ENCODE measurements at places on chromosomes 5 and 9.

DNA sequence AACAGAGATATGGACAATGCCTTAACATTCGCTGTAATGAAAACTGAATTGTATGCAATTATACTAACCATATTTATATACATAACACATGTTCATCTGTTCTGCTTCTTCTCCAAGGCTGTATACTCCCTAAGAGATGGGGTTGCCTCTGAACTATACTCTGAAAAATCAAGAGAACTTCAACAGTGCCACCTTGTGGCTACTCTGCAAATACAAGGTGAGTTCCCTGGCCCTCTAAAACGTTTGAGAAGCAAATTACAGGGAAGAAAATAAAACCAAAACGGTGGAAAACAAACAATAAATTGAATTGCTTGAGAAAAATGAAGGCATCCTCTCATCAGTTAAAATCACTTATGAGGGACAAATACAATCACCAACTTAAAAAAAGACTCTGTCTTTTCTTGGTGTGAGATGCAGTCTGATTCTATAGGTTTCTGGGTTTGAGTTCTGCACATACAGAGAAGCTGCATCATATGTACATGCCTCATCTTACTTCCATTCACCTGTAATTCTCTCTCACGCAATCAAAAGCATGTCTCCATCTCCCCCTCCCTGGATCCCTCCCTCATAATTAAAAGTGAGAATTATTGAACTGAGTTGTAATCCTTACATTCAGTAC lies 98.6 kb downstream of the FBXW11 start:
- no peak for DNase-seq

DNA sequence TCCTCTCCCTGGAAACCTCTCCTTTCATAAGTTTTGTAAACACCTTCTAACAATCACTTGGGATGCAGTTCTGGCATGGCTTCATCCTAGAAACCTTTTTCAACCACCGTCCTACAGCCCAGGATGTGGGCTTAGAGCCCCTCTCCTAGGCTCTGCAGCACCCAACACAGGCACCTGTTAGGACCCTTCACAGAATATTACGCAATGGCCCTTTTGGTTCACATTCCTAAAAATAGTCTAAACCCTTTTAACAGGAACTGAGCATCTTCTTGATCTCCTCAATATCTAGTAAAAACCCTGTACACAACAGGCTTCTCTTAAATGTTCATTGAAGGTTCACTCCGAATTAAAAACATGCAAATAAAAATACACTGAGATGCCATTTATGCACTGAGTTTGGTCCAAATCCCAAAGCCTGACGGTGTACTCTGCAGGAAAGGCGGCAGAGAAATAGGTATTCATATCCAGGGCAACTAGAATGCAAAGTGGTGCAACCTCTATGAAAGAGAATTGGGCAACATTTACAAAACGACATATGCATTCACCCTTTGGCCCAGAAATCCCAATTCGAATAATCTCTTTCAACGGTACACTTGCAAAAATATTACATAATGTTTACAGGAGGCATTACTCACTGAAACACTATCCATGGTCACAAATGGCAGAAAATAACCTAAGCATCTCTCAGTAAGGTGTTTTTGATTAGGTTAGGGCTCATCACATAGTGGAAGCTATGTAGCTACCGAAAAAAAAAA lies 169.3 kb downstream of the SEMA5A start:
- DNase-seq, result no peak

DNA sequence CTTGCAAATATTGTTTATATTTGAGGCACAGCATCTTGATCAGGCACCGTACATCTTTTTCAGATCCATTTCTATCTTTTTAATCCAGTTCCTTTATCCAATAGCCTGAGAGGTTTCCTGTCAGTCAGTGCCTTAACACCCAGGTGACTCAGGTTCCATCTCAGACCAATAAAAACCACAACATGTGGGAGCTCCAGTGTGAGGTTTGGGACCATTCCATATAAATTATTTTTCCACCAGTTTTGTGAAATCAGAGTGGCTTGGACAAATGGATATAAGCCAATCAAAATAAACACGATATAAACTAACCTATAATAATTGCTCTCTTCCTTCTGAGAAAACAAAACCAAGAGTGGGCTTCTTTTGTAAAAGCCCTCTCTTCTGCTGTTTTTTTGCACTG lies 351.3 kb downstream of the NTRK2 start:
- DNase-seq, result no peak

DNA sequence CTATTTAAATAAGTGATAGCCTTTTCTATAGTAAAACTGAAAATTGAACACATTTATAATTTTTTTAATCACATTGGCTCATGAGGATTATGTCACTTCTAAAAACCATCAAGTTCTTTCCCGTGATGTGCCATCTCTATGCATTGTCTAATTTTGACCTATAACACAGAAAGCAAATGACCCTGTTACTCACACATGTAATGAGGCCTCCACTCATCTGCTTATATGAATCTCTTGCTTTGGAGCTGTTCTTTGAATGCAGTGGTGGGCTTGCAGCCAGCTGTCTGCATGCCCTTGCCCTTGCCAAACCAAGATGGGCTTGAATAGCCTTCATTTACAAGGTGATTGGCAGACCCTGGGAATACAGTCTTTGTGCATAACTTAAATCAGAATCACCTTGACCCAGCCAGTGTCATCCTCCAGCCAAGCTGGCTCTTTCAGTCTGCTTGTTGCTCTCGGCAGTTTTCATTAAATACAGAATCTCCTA lies 163.2 kb downstream of the TRIO start:
- DNase-seq, result no peak

DNA sequence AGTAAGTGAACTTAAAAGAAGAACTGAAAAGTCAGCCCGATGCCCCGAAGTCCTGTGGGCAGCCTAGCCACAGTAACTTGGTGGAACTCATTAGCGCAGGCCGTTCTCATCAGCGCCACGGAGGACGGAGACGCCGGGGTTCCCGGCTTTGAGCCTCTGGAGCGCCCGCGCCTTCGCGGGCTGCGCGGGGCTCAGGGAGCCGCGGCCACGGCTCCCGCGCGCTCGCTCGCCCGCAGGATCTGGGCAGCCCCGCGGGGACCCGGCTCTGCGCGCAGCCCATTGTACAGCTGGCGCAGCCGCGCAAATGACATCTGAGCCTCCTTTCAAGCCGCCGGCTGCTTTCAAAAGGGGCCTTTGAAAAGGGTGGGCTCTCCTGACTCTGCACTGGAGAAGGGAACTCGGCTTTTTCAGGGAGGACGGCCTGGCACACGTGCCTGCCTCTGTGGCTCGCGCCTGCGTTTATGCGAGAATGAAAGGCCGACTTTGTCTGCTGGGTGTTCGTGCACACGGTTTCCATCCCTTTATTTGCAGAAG lies 40.7 kb downstream of the TLR4 start:
- no peak for DNase-seq

GRCh38 chr5:160957312-160957861 lies 105.4 kb upstream of the ATP10B start:
- DNase-seq, result no peak

DNA sequence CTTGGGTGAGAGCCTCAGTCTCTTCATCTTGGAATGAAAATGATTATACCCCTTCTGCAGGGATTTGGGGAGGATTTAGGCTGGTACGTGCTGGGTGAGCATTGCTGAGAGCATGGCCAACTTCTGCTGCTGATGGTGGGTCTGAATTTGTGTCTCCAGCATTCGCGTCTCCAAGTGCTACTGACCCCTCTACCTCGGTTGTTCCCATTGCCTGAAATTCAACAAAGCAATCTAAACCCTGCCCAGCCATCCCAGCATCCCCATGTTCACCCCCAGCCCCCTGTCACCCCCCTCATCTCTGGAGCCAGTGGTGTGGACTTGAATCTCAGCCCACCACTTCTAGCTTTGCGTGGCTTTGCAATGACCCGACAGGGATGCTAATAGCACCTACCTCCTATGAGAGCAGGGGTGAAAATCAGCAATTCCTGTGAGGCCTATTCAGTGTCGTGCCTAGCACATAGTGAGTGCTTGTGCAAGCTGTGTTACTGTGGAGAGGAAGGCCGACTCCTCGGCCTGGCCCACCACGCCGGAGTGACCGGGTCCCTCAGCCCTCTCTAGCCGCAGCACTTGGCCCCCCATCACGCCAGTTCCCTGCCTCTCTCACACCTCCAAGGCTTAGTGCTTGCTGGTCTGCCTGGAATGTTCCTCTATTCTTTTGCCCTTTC lies 43.4 kb upstream of the SH3PXD2B start:
- DNase-seq, result no peak

GRCh38 chr5:171437286-171437821 lies 17.9 kb downstream of the FGF18 start:
- no peak for DNase-seq

GRCh38 chr9:78712903-78713613 lies 416.1 kb downstream of the PSAT1 start:
- no peak for DNase-seq

DNA sequence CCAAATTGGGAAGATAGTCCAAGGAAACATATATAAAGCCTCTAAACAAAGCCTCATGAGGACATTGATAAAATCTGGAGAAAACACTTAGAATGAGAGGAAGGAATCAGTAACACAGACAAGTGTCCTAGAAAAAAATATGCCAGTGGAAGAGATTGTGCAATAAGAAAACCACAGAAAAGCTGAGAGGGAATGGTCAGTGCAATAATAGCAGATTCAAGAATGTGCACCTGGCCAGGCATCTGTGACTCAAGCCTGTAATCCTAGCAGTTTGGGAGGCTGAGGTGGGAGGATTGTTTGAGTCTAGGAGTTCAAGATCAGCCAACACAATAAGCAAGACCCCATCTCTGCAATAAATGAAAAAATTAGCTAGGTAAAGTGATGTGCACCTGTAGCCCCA lies 691.2 kb upstream of the CDH6 start:
- no peak for DNase-seq

- no peak for DNase-seq
Measured at GRCh38 chr9:136333045-136333444, 5.7 kb downstream of the GPSM1 start.

DNA sequence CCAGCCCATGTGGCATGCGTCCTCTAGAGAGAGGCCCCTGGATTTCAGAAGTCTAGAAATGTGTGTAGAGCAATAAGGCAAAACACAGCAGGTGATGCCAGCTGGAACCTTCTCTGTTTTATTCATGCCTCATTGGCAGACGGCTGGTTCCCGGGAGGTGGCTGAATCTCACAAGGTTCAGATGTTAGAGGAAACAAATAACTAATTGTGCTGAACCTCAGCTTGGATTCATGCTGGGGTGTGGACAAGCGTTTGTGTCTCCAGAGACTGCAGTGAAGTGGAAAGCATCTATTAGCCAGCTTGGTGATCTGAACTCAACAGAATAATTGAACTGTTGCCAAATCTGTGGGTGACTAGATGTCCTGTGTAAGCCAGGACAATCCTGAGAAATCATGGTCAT lies 131.1 kb upstream of the NR4A3 start:
- DNase-seq, result no peak

GRCh38 chr5:31935496-31936369 lies 238.4 kb downstream of the GOLPH3 start:
- no peak for DNase-seq

GRCh38 chr9:81266674-81267073 lies 422.7 kb downstream of the TLE1 start:
- DNase-seq, result no peak

DNA sequence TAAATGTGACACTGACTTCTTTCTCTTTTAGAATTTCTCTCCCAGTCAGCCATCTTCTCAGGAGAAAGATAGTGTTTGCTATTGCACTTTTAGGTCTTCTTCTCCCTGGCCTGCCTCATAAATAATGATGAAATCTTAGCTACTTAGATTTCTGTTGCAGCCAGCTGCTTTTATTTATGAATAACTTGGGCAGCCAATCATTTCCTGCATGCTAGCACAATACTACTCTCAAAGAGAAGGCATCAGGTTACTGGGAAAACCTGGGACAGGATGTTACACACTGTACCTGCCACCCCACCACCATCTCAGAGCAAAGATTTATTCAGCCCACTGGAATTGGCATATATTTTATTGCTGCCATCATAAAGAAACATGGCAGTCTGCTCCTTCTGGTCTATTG lies 266.6 kb downstream of the PRELID2 start:
- no peak for DNase-seq

- DNase-seq, result no peak
Measured at GRCh38 chr9:38671372-38671731, 48.6 kb downstream of the FAM240B start.

DNA sequence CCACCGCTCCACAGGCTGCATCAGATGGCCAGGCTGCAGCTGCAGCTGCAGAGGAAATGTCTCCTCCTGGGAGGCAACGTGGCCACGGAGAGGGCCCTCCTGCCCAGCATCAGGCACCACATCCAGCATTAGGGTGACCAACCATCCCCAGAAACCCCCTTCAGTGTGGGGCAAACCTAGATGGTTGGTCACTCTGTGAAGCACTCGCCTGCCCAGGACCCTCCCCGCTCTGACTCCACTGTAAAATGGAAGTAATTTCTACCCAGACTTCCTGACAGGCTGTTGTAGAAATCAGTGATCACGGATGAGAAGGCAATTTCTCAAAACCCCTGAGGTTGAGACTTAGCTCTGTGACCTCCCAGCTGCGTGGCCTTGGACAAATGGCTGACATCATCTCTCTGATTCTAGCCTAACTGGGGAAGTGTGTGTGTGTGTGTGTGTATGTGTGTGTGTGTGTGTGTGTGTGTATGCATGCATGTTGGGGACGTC lies 31.6 kb downstream of the B4GALT1 start:
- DNase-seq, result no peak

DNA sequence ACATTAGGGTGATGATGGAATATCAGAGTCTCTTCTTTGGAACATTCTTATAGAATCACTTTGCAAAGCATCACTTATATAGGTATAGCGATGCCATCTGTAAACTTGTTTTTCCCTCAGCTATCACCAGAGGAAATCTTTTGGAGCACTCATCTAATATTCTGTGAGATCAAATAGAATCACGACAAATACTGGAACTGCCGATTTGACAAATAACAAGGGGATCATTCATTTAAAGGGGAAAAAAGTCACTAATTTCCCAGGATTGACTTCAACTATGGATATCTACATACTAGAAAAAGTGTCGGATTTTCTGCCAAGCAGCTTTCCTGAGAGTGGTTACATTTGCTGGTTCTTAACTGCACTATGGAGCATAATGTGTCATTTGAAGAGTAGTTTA lies 178.6 kb downstream of the NR2F1-AS1 start:
- no peak for DNase-seq

DNA sequence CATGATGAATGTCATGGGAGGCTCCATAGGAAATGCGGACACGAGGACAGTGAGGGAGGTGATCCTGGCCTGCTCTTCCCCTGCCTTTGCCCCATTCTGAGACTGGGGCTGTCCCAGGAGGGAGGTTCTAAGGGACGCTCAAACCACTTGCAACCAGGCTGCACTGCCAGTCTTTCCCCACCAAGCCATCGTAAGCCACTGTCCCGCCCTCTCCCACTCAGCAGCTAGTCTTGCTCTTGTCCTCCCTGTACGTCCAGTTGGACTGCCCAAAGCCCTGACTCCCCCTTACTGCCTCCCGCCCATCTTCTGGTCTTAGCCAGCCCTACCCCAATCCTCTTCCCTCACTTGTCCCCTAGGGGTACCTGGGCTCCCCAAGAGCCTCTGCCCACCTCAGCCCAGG lies 115.7 kb downstream of the FSTL4 start:
- DNase-seq, result no peak

GRCh38 chr5:57878301-57878722 lies 395.7 kb upstream of the ACTBL2 start:
- DNase-seq, result no peak

Data from stimulated activated CD4-positive, alpha-beta T cell treated with anti-CD3 and anti-CD28 coated beads, TNF-alpha, amount 100 ng/mL, for 1 hour (primary cell).